GM23248 (cell line): ENCODE measurements at places on chromosomes 7 and 10. TPM values are rescaled to one million over a fixed set of nuclear protein-coding genes. Genes with fewer than 3 reads are reported as not detected.

- no peak for DNase-seq
Measured at GRCh38 chr7:254337-255037, 35.5 kb upstream of the FOXL3 start.

DNA sequence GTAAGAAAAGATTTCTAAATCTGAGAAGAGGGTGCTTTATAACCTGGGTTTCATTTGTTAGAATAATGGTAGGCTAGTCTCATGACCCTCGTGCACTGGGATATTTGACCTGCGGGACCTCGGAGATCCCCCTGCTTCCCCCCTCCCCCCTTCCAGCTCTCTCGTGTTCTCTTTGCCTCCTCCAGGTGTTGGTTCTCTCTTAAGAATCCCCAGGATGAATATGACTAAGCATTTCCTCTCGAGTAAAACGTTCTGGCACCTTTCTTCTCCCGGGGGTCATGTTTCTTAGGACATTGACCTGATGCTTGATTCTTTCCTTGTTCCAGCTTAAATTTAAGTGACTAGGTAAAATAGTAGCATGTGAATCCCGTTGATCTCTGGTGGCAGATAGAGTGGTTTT lies 71.2 kb downstream of the SHH start:
- no peak for DNase-seq

GRCh38 chr10:128286141-128286761 lies 160.0 kb upstream of the MKI67 start:
- DNase-seq: no peak

DNA sequence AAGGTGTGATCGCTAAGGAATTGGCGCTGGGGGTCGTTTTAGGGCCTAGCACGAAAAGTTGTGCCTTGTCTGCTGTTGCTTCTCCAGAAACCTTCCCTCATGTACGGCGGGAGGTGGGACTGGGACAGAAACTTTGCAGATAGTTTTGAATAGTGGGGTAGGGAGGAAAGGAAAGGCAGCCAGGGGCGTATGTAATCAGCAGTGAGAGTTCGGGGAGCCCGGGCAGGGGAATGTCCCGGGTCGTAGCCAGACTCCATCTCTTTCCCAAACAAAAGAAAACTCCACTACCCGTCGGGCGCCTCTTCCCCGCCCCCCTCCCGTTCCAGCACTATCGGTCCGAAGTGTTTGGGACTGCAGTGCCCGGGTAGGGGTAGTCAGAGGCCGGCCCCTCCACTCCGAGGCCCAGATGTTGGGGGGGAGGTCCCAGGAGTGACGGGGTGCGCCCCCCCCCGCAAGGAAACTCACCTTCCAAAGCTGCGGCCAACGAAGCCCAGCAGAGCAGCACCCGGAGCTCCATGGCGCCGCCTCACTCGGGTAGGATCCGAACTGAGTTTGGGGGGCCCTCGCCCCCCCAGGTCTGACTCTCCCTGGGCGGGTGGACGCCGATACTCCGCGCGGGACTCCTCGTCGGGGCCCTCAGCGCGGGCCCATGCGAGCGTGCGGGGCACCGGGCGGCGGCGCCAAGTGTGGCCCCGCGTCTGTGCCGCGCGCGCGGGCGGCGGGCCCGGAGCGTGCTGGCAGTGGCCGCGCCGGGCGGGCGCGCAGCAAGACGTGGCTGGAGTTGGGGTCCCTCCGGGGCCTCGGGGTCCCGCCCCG lies 601 bp downstream of the EPHB4 start:
- DNase-seq: peak; percentile 18

DNA sequence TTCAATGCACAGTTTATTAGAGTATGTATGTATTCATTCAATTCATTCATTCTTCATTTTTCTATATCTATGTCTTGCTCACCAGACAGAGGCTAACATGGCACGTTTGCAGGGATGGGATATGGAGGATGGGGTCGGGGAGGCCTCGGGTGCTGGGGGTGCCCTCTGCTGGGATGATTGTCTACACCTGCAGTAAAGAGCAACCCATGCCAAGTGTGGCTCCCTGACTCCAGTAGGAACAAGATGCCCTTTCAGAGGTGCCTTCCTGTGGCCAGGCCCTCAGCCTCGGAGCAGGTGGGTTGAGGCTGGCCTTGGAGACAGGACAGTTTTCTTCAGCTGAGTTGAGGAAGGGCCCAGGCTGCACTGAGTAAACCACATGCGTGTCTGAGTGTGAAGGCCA lies 157.2 kb downstream of the SH2D4B start:
- no peak for DNase-seq

DNA sequence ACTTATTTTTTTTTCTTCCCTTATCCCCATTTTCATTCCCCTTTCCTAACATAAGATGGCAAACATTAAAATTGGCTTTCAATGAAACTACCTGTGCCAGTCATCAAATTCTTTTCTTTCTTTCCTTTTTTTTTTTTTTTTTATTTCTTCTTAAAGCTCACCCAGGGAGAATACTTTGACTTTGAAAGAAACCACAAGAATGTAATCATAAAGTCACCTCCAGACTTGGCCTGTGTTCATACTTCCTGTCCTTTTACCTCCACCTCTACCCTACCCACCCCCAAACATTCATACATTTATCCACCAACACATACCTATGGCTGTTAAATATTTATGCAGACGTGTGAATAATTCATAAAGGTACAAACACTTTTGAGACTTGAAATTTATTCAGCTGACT lies 254.6 kb downstream of the SLC25A13 start:
- DNase-seq: no peak

DNA sequence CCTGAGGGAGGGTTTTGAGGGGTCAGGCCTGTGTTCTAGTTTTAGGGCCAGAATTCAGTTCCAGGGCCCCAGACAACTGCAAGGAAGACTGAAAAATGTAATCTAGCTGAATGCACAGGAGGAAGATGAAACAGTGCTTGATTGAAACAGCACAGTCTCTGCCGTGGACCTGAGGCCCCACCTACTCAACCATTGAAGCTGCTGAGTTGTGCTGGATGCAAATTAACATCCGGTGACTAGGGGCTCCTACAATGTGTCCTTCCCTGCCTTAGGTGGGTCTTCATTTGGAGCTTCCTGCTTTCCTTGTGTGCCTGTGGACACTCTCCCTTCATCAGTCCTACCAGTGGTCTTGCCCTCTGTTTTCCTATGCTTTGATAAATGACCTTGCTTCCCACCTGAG lies 5.7 kb downstream of the GLRX3 start:
- DNase-seq: no peak

DNA sequence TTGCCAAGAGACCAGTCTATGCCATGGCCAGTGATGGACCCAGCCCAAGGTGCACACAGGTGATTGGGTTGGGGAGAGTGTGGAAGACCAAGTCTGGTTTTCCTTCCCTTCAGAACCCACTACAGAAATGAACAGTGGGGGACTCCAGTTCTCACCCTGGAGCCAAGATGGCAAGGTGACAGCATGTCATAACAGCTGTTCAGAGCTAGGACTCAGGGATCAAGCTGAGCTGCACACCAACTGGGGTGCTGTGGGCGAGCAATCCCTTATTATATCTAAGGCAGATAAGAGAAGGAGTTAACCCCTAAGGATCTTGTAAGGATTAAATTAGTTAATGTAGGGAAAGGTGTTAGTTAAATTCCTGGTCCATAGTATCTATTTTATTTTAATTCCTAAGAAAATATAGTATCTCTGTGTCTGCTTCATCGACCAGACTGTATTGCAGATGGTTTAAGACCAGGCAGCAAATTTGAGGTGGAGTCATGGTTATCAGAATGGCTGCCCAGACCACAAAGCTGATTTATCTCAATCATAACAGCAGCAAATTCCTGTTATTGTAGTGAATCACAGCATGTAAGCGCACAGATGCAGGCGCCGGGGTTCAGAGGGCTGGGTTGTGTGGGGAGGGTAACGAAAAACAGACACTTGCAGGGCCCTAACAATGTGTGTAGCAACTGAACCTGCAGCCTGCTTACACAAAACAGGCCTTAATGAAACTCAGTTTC lies 208.7 kb upstream of the ZNF32 start:
- peak; percentile 76 for DNase-seq

- DNase-seq: no peak
Measured at GRCh38 chr7:3013975-3014792, 29.5 kb downstream of the CARD11 start.

CRYGN gene
- not detected in 2 replicates for polyA plus RNA-seq

PHKG1 gene
- 0.41 TPM in 1 of 2 replicates, not detected in the other for polyA plus RNA-seq

GALNT17 gene
- not detected in 2 replicates for polyA plus RNA-seq

POM121 gene
- 13.2 and 13.3 TPM in 2 replicates for polyA plus RNA-seq

PTCD1 gene
- 2.6 and 2.8 TPM in 2 replicates for polyA plus RNA-seq
